Cortex of kidney (tissue), 1 donor: ENCODE measurements at places on chromosomes 6 and 20.

DNA sequence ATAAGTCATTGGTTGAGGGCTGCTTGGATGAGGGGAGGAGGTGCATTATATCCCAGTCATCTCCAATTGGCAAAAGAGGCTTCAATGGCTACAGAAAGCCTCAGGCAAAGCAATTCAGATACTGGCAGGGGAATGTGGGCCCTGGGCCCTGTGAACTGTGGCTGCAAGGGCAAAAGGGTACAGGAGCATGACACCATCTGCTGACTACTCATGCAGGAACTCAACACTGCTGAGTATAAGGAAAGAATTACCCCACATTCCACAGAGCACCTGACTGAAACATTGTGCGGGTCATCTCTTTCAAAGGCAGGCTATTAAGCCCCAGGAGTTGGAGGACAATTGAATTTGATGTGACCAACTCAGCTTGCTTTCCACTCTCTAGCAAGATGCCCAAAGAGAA lies 92.1 kb upstream of the SPTLC3 start:
- DNase-seq = no peak

- no peak for DNase-seq
Observed at GRCh38 chr6:82362878-82363427, 664 bp upstream of the TPBG start.

DNA sequence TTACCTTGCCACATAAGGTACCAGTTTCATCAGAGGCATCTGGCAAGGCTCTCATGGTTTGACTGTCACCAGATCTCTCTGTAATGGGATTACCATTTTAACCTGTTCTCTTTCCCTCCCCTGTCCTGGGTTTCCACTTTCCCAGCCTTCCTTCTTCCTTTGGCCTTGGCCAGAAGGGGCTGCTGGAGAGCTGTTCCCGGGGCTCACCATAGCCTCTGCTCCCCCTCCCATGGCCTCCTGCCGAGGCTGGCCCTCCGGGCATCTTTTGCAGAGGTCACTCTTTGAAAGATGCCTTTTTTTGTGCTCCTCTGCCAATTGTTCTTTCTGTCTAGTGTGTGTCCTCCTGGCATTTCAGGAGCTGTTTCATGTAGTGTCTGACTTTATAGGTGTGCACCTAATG lies 100.7 kb upstream of the SCP2D1 start:
- no peak for DNase-seq

- DNase-seq = no peak
Observed at GRCh38 chr20:45685896-45686295, 15.9 kb upstream of the WFDC11 start.

DNA sequence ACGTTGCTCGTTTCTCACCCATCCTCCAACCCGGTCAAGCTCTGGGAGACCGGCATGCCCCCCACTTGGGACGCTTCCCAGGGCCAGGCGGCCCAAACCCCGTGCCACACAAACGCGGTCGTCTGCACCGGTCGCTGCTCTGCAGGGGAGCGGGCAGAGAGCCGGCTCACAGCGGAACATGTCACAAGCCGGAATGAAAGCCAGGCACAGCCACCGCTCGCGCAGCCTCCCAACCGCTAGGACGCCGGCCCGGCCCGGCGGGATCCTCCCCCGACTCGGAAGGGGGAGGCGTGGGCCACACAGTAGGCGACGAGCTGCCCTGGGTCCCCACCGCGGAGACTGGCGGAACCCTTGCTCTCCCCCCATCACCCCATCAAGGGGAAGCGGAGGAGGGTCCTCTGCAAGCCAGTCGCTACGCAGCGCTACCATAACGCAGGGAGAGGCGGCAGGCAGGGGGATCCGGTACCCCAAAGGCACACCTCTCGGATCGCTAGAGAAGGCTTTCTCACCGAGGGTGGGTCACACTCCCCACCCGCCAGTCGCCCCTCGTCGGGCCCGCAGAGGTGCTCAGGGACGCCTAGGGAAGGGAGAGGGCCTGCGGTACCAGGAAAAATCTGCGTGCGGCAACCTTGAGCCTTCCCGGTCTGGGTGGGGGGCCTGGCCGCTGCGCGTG lies 768.4 kb upstream of the DEFB115 start:
- no peak for DNase-seq
